Pulmonary artery endothelial cell (primary cell): ENCODE measurements at places on chromosomes 11 and 22. TPM values are rescaled to one million over a fixed set of nuclear protein-coding genes. Genes with fewer than 3 reads are reported as not detected.

The KCTD14 gene
- total RNA-seq: 0.20 and 2.0 TPM in 2 replicates

The DERL3 gene
- 0.26 and 1.5 TPM in 2 replicates for total RNA-seq

The FUT4 gene
- total RNA-seq: 6.3 and 8.4 TPM in 2 replicates

The C11orf71 gene
- 3.2 and 5.0 TPM in 2 replicates for total RNA-seq

The RBM4B gene
- total RNA-seq: 16.9 and 25.9 TPM in 2 replicates

The ZNF280B gene
- 0.28 and 0.46 TPM in 2 replicates for total RNA-seq
